ENCODE measurements at places on chromosomes 4 and X. TPM values are rescaled to one million over a fixed set of nuclear protein-coding genes. Genes with fewer than 3 reads are reported as not detected.

GRCh38 chr4:85127653-85128052, 161.2 kb upstream of the WDFY3 start:
- no peaks in the 10 kb centered on the region for H3K27me3 ChIP-seq
- DNase-seq: no peak
- H3K27ac ChIP-seq: no peak overlapping the region
- no peak overlapping the region for H3K4me3 ChIP-seq
- no peaks in the 10 kb centered on the region for H3K4me1 ChIP-seq

- no peaks in the 10 kb centered on the region for H3K4me1 ChIP-seq
- DNase-seq: no peak
- H3K36me3 ChIP-seq: no peaks in the 10 kb centered on the region
- H3K27me3 ChIP-seq: no peaks in the 10 kb centered on the region
- H3K27ac ChIP-seq: no peak overlapping the region
Measured at GRCh38 chr4:150366487-150366999, 215.4 kb upstream of the MAB21L2 start.

Gene ZCCHC12
- not detected for total RNA-seq

DNA sequence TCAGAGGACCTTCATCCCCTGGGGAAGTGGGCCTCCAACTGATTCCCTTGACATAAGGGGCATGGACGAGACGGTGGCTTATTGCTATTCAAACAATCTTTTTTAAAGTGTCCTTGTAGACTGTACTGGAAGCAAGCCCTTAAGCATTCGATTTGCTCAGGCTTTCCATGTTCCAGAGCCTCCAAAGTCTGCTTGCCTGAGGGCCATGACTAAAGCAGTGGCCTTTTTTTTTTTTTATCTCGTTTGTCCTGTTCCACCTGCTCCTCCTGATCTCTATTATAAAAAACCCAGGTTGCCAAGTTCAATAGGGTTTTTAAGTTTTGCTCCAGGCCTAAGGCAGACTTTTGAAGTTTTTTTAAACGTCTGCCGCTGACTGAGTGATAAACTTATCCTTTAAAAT, 103.7 kb upstream of the AADAT start:
- H3K27me3 ChIP-seq: peaks cover 5% of the 10 kb centered on the region
- H3K4me1 ChIP-seq: no peaks in the 10 kb centered on the region
- no peak overlapping the region for H3K4me3 ChIP-seq
- H3K27ac ChIP-seq: no peak overlapping the region

GRCh38 chr4:180861651-180862050, 1381.6 kb upstream of the TENM3 start:
- no peaks in the 10 kb centered on the region for H3K4me1 ChIP-seq
- H3K4me3 ChIP-seq: no peak overlapping the region
- no peak overlapping the region for H3K27ac ChIP-seq
- no peak for DNase-seq
- H3K27me3 ChIP-seq: no peaks in the 10 kb centered on the region
- no peaks in the 10 kb centered on the region for H3K36me3 ChIP-seq

DNA sequence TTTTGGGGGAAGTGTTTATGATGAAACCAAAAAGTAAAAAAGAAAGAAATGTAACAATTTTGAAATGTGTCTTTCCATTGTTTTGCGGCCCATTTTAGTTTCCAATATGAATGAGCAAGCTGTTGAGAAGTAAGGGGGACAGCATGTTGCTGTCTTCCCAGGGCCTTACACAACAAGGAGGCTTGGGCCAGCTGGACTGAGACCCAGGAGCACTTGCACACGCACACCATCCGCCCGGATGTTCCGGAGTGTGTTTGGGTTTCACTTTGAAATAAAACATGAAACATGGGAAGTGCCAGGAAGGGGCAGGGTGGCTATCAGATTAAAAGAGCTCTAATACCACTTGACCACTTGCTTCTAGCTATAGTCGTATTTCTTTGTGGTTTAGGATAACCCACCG, 144.4 kb downstream of the NHS start:
- no peak for DNase-seq
- no peaks in the 10 kb centered on the region for H3K4me1 ChIP-seq
- no peaks in the 10 kb centered on the region for H3K27me3 ChIP-seq
- no peak overlapping the region for H3K4me3 ChIP-seq

- peak; percentile 13 for DNase-seq
- no peaks in the 10 kb centered on the region for H3K36me3 ChIP-seq
- H3K4me1 ChIP-seq: no peaks in the 10 kb centered on the region
- no peak overlapping the region for H3K4me3 ChIP-seq
- no peaks in the 10 kb centered on the region for H3K27me3 ChIP-seq
Measured at GRCh38 chrX:110167952-110168451, 149.9 kb downstream of the AMMECR1 start.

GRCh38 chrX:9144701-9145241, 110.8 kb upstream of the FAM9B start:
- H3K36me3 ChIP-seq: no peaks in the 10 kb centered on the region
- H3K27ac ChIP-seq: no peak overlapping the region
- H3K4me3 ChIP-seq: no peak overlapping the region
- H3K4me1 ChIP-seq: no peaks in the 10 kb centered on the region
- DNase-seq: no peak

DNA sequence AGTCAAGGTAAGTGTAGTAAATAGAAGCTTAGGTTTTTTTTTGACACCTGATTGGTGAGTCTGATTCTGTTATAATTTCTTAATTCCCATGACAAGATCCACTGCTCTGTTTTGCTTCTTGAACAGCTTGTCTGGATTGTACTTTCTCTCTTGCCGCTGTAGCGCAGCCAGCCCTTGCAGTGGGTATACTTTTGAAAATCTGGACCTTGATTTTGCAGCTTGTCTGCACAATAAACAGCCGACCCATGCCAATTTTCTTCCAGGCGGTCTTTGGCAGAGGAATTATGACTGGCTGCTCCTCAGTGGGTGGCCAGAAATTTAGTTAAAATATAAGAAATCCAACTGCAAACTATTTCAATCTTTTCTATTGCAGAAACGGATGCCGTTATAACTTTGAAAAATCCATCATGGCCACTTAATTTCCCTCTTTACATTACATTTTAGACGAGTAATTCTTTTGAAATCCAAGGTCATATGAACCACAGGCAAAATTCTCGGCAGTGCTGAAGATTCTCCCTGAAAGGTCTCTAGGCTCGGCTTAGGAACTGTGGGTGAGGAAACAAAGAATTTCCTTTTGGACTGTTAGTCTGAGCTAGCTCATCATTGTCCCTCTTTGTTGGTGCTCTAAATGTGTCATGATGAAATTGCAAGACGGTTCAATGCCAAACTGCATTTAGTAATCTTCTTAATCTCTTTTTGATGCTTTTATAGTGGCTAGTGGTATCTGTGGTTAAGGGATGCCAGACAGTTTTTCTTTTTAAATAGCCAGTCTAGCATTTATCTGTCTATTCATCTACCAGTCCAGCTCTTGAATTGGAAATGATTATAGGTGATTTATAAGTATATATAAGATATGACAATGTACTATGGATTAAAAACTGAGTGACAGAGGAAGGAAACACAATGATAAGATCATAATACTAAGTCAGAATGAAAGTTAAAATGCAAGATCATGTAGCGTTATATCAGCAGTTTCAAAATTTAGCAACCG, 31.5 kb upstream of the PTTG2 start:
- no peak overlapping the region for H3K27ac ChIP-seq
- no peak for DNase-seq
- no peak overlapping the region for H3K4me3 ChIP-seq
- H3K36me3 ChIP-seq: peaks cover 4% of the 10 kb centered on the region

- peak overlapping the region; percentile 81 for H3K27ac ChIP-seq
- no peak overlapping the region for H3K4me3 ChIP-seq
- no peaks in the 10 kb centered on the region for H3K27me3 ChIP-seq
- peaks cover 47% of the 10 kb centered on the region for H3K36me3 ChIP-seq
- no peak for DNase-seq
Measured at GRCh38 chrX:65723706-65724105, 56.3 kb downstream of the MSN start.

- no peaks in the 10 kb centered on the region for H3K36me3 ChIP-seq
- no peak for DNase-seq
- H3K27me3 ChIP-seq: peaks cover 19% of the 10 kb centered on the region
- H3K4me1 ChIP-seq: no peaks in the 10 kb centered on the region
Measured at GRCh38 chr4:26052663-26053541, 138.9 kb downstream of the SMIM20 start.

GRCh38 chr4:55609393-55609866, 17.4 kb upstream of the PDCL2 start:
- no peak overlapping the region for H3K4me3 ChIP-seq
- H3K27ac ChIP-seq: no peak overlapping the region
- peaks cover 4% of the 10 kb centered on the region for H3K27me3 ChIP-seq

GRCh38 chr4:85774489-85774888, 299.5 kb downstream of the ARHGAP24 start:
- no peak overlapping the region for H3K27ac ChIP-seq
- no peaks in the 10 kb centered on the region for H3K4me1 ChIP-seq
- H3K27me3 ChIP-seq: no peaks in the 10 kb centered on the region
- no peak for DNase-seq

- H3K36me3 ChIP-seq: no peaks in the 10 kb centered on the region
- H3K4me1 ChIP-seq: no peaks in the 10 kb centered on the region
- no peak overlapping the region for H3K27ac ChIP-seq
- DNase-seq: no peak
- no peaks in the 10 kb centered on the region for H3K27me3 ChIP-seq
Measured at GRCh38 chrX:50718776-50719175, 95.2 kb downstream of the SHROOM4 start.

DNA sequence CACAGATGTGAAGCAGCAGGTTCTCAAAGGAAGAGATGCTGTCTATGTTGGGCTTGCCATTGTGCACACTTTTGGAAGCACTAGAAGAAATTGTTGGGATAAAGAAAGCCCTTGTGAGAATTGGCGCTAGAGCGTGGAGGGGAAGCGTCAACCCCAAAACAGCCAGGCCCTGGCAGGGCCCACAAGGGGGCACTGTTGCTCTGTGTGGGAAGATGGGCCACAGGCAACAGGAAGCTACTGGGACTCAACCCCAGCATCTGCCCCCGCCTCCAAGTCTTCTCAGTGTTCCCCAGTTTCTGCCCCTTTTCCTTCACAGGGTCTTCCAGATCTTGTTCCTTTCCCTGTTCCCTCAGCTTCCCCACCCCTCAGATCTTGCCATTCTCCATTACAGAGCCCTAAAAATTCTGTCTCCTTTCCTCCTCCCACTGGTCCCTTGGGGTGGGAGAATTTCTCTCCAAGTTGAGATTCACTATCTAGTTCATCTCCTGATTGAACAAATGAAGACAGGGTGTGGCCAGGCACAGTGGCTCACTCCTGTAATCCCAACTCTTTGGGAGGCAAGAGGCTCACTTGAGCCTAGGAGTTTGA, 85.5 kb downstream of the STARD8 start:
- H3K4me1 ChIP-seq: no peaks in the 10 kb centered on the region
- no peak overlapping the region for H3K27ac ChIP-seq

DNA sequence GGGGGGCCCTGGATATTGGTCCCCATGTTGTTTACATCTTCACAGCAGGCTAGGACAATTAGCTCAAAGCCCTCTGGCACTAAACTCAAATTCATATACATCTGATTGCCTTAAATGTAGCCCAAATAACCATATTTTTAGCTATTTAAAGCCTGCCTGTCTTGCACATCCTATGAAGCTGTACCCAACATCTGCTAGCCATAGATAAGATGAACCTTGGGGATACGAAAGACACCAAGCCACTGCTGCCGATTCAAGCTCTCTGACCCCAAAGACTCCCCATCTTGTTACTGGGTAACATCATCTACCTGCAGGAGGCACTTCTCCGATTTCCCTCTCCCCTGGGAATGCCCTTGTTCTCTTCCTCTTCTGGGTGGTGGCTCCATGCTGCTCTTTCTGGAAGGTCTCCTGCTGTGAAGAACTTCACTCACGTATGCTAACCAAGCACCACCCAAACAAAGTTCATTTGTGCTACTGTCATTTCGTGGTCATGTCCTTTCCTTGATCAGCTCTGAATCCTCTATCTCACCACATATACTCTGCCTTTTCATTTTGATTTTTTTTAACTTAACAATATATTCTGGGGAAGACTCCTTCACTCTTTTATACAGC, 107.7 kb upstream of the ATXN3L start:
- DNase-seq: no peak
- no peaks in the 10 kb centered on the region for H3K4me1 ChIP-seq
- H3K4me3 ChIP-seq: no peak overlapping the region
- no peaks in the 10 kb centered on the region for H3K27me3 ChIP-seq
- H3K36me3 ChIP-seq: no peaks in the 10 kb centered on the region

- DNase-seq: no peak
- H3K27ac ChIP-seq: no peak overlapping the region
- peaks cover 5% of the 10 kb centered on the region for H3K4me1 ChIP-seq
- no peaks in the 10 kb centered on the region for H3K36me3 ChIP-seq
- H3K27me3 ChIP-seq: no peaks in the 10 kb centered on the region
Measured at GRCh38 chr4:113619526-113619925, 142.0 kb downstream of the CAMK2D start.

- H3K36me3 ChIP-seq: no peaks in the 10 kb centered on the region
- H3K4me3 ChIP-seq: no peak overlapping the region
- H3K27me3 ChIP-seq: no peaks in the 10 kb centered on the region
- no peak for DNase-seq
Measured at GRCh38 chrX:23366914-23367313, 32.3 kb downstream of the PTCHD1 start.

GRCh38 chr4:186192066-186192612, 772 bp downstream of the CYP4V2 start:
- peak overlapping the region; percentile 86 for H3K27ac ChIP-seq
- DNase-seq: peak; percentile 47
- H3K4me1 ChIP-seq: peaks cover 9% of the 10 kb centered on the region
- peak overlapping the region; percentile 83 for H3K4me3 ChIP-seq
- H3K36me3 ChIP-seq: peaks cover 5% of the 10 kb centered on the region

DNA sequence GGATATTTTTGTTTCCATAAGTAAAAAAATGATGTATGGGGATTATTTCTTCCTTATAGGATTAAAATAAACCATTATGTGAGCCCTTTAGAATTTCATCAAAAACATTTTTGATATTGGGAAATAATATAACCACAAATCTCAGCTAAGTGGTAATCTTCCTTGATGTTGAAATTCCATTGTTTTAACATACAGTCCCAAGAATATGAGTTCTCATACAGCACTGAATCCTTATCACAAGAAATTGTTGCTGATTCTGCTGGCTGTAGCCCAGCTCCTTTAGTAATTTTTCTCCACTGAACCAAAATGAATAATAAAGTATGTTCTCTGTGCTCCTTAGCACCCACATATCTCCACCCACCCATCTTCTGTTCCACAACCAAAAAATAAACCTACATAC, 41.9 kb upstream of the FAM47B start:
- no peaks in the 10 kb centered on the region for H3K27me3 ChIP-seq
- no peaks in the 10 kb centered on the region for H3K36me3 ChIP-seq
- H3K4me3 ChIP-seq: no peak overlapping the region
- no peaks in the 10 kb centered on the region for H3K4me1 ChIP-seq

DNA sequence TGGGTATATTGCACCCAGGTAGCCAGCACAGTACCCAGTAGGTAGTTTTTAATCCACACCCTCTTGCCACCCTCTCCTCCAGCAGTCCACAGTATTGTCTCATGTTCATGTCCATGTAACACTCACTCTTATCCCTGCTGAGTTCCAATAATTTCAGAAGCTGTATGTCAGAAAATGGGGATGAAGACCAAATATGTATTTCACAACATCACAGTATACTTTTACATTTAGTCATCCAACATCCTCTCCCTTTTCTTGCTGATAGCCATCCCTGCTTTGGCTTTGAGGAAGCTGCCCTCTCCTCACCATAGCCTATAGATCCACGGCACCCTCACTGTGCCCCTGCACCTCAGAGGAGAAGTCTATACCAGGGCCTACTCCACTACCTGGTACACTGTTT, 126.0 kb upstream of the LDB2 start:
- H3K4me1 ChIP-seq: no peaks in the 10 kb centered on the region
- H3K27me3 ChIP-seq: peaks cover 5% of the 10 kb centered on the region
- no peak overlapping the region for H3K27ac ChIP-seq
- H3K36me3 ChIP-seq: no peaks in the 10 kb centered on the region

GRCh38 chr4:167943872-167944505, 148.3 kb upstream of the ANXA10 start:
- no peaks in the 10 kb centered on the region for H3K4me1 ChIP-seq
- H3K4me3 ChIP-seq: no peak overlapping the region
- H3K36me3 ChIP-seq: no peaks in the 10 kb centered on the region

Gene TEX13D
- total RNA-seq: not detected

Gene PRDM8
- total RNA-seq: 15.1 TPM

All from T-cell (primary cell).